ENCODE measurements at places on chromosomes 13 and 19.

DNA sequence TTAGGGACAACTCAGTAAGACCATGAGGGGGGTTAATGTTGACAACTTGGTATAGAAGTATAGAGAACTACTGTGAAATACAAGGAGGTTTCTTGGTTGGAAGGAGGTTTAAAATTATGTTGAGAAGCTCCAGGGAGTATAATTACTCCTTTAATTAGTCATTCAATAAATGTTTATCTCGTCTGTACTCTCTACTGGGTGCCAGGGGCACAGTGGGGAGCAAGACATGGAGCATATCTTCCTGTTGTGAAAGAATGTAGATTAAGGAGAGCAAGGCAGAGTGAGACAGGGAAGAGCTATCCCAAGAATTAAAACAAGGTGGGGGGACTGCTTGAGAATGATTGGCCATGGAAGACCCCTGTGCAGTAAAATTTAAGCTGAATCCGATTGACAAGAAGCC is 33.7 kb upstream of the TDRD3 start:
- no peak for DNase-seq

GRCh38 chr19:16319481-16319880 is 5.1 kb upstream of the KLF2 start:
- DNase-seq: no peak

- peak; percentile 95 for DNase-seq
These were observed 1.3 kb downstream of the IZUMO1 start for GRCh38 chr19:48745208-48745995.

GRCh38 chr13:48302871-48303358 is 636 bp upstream of the RB1 start:
- no peak for DNase-seq

- DNase-seq: no peak
These were observed 663.8 kb downstream of the LIG4 start for GRCh38 chr13:107551521-107551920.

GRCh38 chr13:50079655-50080202 is 64.5 kb downstream of the KCNRG start:
- DNase-seq: no peak

DNA sequence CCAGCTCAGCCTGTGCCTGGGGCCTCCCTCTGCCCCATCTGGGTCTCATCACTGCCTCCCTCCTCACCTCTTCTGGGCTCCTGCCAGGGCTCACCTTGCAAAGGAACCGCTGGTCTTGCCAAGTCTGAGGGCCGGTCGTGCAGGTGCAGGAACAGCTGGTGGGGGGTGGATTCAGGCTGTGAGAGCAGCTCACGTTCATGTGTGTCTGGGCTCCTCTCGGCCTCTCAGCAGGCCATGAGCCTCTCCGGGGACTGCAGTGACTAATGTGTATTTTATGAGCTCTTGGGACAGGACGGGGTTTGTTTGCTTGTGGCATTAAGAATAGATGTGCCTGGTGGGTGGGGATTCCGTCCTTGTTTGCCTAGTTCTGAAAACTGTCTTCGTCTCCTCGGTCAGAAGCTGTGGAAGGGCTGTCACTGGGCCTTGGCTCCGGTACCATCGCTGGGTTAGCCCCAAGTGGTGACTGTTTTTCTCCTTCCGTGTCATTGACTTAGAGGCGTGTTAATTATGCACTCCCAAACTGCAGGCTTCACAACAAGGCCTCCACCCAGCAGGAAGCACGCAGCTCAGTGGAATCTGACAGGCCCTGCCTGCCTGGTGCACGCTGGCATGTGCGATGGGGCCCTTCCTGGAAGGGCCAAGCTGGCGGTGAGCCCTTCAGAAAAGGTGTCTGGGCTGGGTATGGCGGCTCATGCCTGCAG is 77.6 kb downstream of the KDM4B start:
- DNase-seq: peak; percentile 36

Data from cerebellar cortex (tissue), 1 donor.